ENCODE measurements at places on chromosomes 13 and 19.

- DNase-seq = no peak
Observed at GRCh38 chr13:65965501-65965900, 1264.6 kb downstream of the PCDH9 start.

DNA sequence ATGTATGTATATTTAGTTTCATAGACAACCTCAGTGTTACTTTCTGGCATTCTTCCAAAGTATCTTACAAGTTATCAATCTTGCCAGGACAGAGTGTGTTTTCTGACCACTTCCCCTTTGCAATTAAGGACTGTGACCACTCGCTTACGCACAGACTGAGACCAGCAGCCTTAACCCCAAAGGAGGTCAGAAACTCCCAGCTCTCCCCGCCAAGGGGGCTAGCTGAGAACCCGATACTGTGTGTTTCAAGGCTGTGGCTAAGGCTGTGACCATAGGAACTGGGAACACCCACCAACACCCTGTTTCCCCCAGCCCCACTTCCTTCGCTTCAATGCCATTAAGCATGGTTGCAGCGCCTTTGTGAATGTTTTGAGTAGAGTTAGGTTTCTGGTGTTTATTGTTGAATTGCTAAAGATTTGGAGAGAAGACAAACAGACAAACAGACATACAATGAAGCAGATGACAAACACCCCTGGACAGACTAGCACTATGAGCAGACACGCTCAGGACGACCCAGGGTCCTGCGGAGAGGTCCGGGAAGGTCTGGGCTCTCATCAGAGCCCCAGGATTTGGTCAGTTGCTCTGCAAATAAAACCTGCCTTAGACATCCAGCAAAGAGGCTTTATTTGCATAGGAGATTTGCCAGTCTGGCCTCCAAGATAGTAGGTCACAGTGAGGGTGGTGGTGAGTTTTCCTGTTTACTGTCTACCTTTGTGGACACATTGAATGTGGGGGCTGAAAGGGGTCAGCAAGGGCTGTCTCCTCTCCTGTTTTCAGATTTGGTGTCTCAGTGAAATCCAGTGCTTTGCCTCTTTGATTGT is 25.0 kb upstream of the TNFSF11 start:
- DNase-seq = no peak

DNA sequence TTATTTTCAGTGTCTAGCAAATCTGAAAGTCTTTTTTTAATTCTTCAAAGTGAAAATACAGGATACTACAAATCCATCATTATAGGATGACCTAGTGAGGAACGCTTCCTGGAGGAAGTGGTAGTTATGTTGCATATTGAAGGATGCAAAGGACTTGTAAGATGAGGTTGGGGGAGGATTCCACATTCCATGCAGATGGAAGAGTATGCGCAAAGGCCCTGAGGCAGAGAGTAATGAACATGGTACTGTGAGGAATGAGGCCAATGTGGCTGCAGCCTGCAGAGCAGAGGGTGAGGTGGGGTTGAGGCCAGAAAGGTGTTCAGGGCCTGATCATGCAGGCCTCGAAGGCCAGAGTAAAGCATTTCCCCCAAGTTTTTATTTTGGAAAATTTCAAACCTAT is 202.8 kb downstream of the MTUS2 start:
- no peak for DNase-seq

- peak; percentile 85 for DNase-seq
Observed at GRCh38 chr19:17424743-17425365, 5.0 kb downstream of the MVB12A start.

DNA sequence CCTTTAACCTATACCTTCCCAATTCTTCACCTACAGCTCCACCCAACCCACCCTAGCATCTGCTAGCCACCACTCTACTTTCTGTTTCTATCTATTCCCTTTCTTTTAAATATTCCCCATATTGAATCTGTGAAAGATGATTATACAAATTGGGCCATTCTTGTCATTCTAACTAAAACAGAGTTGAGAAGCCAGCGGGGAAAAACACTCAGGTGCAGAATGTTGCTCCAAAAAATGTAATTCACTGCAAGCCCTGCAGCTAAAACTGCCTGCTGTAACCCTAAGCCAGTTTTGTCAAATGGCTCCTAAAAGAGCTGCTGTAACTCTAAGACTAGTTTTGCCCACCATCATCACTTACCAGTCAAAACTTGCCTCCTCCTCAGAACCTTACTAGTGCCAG is 1468.6 kb upstream of the MIR17HG start:
- DNase-seq = no peak

DNA sequence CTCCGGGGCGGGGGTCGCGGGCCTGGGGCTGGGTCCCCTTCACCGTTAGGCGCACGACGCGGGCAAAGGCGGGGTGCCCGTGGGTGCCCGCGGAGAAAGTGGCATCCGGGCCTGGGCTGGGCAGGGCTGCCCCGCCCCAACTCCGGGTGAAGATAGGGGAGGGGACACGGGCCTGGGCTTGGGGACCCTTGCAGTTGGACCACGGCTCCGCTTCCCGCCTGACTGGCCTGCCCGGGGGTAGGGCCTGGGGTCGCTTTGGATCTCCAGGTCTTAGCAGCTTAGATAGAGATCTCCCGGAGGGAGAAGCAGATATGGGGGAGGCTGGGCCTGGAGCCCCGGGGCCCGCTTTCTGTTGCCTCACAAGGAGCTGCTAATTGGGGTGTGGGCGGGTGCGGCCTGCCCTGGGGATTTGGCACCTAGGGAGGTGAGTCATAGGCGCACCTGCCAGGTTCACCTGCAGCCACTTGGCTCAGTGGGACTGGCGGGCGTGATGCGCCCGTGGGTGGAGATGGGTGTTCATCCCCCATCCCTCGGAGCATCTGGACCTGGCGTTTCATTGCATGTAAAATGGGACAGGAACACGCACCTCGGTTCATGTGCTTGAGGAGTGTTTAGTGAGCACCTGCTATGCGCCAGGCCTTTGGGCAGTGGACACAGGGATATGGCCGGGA is 585 bp downstream of the MAP1S start:
- no peak for DNase-seq

DNA sequence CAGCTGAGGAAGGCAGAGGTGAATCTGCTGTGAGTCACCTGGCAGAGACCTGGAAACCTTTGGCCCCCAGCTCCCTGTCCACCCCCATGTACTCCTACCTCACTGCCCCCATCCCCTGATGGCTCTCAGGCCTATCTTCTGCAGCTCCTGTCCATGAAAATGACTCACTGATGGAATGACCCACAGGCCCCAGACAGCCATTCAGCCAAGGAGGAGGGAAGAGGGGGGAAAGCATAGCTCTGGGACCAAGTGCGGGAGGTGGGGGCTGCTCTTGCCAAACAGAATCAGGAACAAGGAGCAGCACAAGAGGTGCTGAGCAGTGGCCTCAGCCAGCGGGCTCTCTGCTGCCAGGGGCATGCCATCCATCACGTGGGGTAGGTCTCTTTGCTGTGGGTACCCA is 111.4 kb upstream of the C1QTNF9B start:
- no peak for DNase-seq
